ENCODE measurements at places on chromosomes 16 and 17.

- no peak for DNase-seq
Observed at GRCh38 chr17:75090871-75091854, 3.4 kb downstream of the SLC16A5 start.

- no peak for DNase-seq
Observed at GRCh38 chr16:47565454-47565853, 104.3 kb downstream of the PHKB start.

DNA sequence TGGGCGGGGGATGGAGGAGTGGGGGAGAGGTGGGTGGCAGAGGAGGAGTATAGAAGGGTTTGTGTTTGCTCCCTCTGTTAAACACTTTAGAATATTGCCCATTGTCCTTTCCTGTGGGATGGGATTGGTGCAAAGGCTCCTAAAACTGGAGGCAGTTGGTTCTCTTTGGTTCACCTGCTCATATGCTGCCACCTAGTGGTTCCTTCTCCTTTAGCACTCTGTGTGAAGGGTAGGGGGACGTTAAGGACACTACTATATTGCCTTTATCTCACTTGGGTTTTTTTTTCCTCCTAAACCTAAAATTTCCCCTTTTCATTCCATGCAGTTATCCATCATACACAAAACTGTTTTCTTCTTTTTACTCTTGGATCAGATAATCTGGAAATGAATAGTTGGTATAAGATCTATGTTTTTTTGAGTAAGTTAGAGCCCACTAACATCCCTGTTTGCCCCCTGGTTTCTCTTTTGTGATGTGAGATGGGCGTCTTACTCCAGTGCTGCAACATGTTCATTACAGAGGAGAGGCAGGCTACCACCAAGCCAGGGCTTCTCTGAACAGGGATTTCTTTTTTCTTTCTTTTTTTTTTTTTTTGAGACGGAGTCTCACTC, 23.8 kb downstream of the SNX11 start:
- peak; percentile 76 for DNase-seq

DNA sequence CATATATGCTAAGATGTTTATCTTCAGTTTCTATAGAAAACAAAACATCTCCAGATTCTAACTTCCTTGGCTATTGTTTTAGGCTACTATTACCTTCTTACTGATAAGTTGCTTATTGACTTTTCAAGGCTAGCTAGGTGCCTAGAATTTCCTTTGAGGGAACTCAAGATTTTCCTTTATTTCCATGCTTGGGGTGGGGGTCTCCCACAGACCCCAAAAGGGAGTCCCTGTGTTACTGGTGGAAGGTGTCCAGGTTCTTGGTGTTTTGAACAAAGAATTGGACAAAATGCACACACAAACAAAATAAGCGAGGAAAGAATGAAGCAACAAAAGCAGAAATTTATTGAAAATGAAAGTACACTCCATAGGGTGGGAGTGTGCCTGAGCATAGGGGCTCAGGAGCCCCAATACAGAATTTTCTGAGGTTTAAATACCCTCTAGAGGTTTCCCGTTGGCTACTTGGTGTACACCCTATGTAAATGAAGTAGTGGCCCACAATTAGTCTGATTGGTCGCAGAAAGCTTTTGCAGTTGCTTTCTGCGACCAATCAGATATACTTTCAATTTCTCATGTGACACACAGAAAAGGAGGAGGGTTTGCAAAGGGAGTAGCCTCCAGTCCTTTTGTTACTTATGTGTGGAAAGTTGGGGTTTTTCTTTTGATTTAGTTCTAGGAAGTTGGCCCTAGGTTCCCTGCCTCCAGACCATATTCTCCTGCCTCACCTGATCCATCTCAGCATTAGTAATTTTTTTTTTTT, 67.5 kb downstream of the MARF1 start:
- DNase-seq: no peak

- DNase-seq: peak; percentile 76
Observed at GRCh38 chr17:74833501-74834377, 25.9 kb downstream of the GRIN2C start.

GRCh38 chr16:29664091-29664921, 1.3 kb downstream of the SPN start:
- DNase-seq: peak; percentile 46

GRCh38 chr16:82231008-82231787, 61.2 kb upstream of the MPHOSPH6 start:
- DNase-seq: no peak

DNA sequence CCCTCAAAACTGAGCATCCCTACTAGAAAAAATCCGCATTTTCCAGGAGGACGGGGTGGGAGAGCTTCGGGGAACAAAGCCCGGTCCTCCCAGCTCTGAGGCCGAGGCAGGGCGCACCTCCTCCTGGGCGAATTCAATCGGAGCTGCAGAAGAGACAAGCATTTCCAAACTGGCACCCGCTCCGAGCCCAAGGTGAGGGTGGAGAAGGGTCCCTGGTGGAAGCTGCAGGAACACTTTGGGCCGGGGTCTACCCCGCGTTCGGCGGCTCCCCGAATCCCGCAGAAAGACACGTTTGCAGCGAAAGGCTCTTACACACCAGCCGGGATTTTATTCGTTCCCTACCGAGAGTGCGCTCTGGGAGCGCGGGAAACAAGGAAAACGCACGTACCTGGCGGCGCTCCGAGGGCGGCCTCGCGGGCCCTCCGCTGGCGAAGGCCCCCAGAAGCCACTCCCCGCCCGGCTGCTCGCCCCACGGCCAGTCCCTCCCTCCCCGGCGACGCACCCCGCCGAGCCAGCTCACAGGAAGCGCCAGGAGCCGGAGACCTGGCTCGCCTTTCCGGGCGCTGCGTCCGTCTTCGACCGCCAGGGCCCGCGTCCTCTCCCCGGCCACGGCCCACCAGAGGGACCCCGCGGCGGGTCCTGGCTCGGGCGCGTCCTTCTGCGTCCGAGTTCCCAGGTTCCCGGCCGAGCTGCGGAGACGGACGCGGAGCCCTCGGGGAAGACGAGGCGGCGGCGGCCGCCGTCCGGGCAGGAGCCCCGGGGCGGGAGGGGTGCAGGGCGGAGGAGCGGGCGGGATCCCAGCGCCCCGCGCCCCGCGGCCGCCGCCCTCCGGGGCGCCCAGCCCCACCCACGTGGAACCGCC, 49.8 kb upstream of the BAHCC1 start:
- DNase-seq: peak; percentile 88

- peak; percentile 67 for DNase-seq
Observed at GRCh38 chr16:68590201-68590994, 51.3 kb downstream of the ZFP90 start.

DNA sequence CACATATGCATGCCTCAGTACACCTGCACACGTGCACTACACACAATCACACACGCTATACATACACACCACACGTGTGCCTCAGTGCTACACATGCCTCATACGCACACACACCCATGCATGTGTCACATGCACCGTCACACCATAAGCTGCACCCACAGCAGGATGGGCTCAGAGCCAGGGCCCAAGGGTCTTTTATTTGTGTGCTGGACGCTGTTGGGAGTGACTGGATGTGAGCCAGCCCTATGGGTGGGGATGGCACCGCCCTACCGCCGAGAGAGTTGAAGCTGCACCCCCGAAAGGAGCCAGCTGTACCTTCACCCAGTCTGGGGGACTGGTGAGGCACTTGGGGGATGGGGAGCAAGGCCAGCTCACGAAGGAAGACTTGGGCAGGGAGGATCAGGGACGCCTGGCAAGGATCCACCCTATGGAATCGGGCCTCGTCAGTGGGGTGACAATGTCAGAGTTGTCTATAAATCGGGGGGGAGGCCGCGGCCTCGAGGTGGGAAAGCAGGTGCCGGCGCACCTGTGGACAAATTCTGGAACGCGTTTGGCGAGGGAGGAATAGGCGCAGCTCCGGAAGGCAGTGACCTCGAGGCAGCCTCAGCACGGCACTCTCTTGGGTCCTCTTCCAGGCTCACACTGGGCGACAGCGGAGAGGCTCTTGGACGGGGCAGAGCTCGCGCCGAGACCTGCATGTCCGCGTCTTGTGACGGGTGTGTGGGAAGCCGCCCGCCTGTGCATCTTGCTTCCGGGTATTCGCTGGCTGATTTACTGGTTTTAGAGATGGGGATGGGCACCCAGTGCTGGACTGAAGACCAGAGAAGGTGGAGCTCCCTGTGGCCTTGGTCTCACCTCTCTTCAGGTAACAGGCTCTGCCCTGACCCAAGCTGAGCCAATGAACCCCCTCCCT, 7.3 kb downstream of the RGS11 start:
- no peak for DNase-seq

DNA sequence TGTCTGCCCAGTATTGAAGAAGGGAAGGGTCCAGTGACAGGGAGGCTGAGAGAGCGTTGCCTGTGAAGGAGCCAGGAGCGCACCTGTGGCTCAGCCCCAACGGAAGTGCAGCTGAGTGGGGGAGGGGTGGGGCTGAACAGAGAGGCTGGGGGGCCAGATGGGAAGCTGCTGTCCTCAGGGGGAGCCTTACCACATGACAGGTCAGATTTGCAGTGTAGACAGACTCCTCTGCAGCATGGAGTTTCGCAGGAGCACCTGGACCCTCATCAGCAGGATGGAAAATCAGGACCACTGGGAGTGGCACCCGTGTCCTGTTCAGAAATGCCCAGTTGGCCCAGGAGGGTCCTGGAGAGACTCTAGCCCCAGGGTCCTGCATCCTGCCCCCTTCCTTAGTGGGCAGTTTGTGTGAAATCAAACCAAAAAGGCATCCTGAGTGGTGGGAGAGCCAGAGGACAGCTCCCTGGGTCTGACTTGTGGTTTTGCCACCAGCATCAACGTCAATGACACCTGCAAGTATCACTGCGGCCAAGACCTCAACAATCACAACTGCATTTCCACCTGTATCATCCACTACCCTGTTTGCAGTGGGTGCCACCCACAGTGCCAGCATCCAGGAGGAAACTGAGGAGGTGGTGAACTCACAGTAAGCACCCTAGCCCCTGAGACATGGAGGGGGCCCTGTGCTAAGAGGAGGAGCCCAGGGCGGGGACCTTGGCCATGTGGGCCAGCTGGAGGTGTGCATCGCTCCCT, 7.8 kb downstream of the CD300A start:
- DNase-seq: no peak

GRCh38 chr16:77472262-77472661, 37.4 kb upstream of the ADAMTS18 start:
- DNase-seq: no peak

- DNase-seq: no peak
Observed at GRCh38 chr17:12536472-12536871, 129.2 kb upstream of the MYOCD start.

- DNase-seq: no peak
Observed at GRCh38 chr17:35127751-35128514, 6.5 kb downstream of the FNDC8 start.

GRCh38 chr16:23254338-23254737, 47.8 kb upstream of the SCNN1B start:
- DNase-seq: no peak

Measured in GM10248 (cell line).